ENCODE measurements at places on chromosomes 7 and 10. TPM values are rescaled to one million over a fixed set of nuclear protein-coding genes. Genes with fewer than 3 reads are reported as not detected.
A peak's percentile ranks its signal among the peaks of the same experiment; 100 is the strongest.

The OR13A1 gene
- total RNA-seq, result not detected

The ZNF248 gene
- total RNA-seq, result 28.5 TPM

- H3K27ac ChIP-seq, result no peak overlapping the region
- DNase-seq, result no peak
- H3K27me3 ChIP-seq, result no peaks in the 10 kb centered on the region
- H3K36me3 ChIP-seq, result no peaks in the 10 kb centered on the region
- no peaks in the 10 kb centered on the region for H3K4me1 ChIP-seq
Observed at GRCh38 chr7:50315739-50316671, 11.5 kb downstream of the IKZF1 start.

DNA sequence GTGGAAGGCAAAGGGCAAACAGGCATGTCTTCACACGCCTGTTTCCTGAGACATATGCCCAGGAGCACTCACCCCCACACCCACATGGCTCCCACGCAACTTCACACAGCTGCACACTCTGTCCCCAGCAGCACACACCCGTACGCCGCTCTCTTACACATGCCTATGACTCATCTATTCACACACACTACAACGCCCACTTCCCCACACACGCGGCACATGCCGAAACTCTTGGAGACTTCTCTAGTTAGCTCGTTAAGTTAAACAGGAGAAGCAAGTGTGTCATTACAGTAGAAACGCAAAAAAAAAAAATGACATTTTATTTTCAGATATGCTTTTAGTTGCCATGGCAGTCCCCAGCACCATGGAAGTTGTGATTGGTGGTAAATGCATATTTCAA, 6.7 kb downstream of the CALN1 start:
- H3K27me3 ChIP-seq, result no peaks in the 10 kb centered on the region
- no peak for DNase-seq
- no peaks in the 10 kb centered on the region for H3K36me3 ChIP-seq
- no peaks in the 10 kb centered on the region for H3K4me1 ChIP-seq

GRCh38 chr10:90999512-91000172, 78.8 kb upstream of the ANKRD1 start:
- H3K27me3 ChIP-seq, result no peaks in the 10 kb centered on the region
- no peak for DNase-seq
- H3K4me1 ChIP-seq, result no peaks in the 10 kb centered on the region
- H3K4me3 ChIP-seq, result no peak overlapping the region

- no peak overlapping the region for H3K4me3 ChIP-seq
- no peak for DNase-seq
- no peak overlapping the region for H3K27ac ChIP-seq
- H3K27me3 ChIP-seq, result peaks cover 3% of the 10 kb centered on the region
- H3K4me1 ChIP-seq, result no peaks in the 10 kb centered on the region
Observed at GRCh38 chr7:150917969-150918368, 60.2 kb downstream of the KCNH2 start.

GRCh38 chr7:118949031-118949430, 724.5 kb downstream of the ANKRD7 start:
- H3K4me3 ChIP-seq, result no peak overlapping the region
- no peak overlapping the region for H3K27ac ChIP-seq
- peak; percentile 53 for DNase-seq
- H3K36me3 ChIP-seq, result no peaks in the 10 kb centered on the region
- H3K27me3 ChIP-seq, result no peaks in the 10 kb centered on the region
- no peaks in the 10 kb centered on the region for H3K4me1 ChIP-seq
